ENCODE measurements at places on chromosomes 2 and 18.
A peak's percentile ranks its signal among the peaks of the same experiment; 100 is the strongest.

- DNase-seq: no peak
Measured at GRCh38 chr2:174699993-174700766, 64.1 kb downstream of the CHRNA1 start.

GRCh38 chr2:26169681-26170414 is 3.0 kb upstream of the GAREM2 start:
- no peak for DNase-seq

GRCh38 chr18:74430806-74431571 is 26.1 kb downstream of the DIPK1C start:
- no peak for DNase-seq

DNA sequence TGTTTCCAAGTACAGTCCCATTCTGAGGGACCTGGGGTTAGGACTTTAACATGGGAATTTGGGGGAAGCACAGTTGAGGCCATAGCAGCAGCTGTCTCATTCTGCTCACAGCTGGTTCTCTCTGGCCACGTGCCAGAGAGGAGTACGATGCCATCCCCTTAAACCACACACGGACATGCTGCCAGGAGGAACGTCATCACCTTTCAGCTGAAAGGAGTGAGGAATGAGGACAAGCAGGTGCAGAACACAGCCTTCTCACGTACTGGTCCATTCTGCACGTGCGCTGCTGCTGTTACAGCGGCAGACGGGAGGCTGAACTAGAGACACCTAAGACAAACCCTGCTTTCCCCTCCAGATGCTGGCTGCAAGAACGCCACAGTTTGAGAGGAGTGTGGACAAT is 33.5 kb downstream of the ODC1 start:
- DNase-seq: no peak

DNA sequence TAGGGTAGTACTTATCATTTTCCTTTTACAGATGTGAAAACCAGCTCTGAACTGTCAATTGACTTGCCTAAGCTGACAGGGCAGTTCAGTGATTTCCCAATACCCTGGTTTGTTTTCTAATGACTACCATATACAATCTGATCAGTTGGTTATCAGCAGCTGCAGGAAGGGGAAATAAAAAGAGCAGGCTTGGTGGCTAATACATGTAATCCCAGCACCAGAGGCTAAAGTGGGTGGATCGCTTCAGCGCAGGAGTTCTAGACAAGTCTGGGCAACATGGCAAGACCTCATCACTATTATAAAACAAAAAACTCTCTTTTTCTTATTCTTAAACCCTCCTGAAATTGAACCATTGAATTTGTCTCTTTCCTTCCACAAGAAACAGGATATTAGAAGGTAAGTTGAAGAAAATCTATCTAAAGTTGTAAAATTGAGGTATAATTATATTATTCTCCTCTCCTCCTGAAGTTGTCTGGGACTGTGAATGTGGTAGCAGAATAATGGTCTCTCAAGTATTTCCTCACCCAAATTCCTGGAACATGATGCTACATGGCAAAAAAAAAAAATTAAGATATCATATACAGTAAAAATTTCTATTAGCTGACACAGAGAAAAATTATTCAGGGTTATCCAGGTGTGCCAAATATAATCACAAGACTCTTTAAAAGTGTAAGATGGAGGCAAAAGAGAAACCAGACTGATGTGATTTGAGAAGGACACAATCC is 1441.6 kb downstream of the SUCLG1 start:
- DNase-seq: no peak

DNA sequence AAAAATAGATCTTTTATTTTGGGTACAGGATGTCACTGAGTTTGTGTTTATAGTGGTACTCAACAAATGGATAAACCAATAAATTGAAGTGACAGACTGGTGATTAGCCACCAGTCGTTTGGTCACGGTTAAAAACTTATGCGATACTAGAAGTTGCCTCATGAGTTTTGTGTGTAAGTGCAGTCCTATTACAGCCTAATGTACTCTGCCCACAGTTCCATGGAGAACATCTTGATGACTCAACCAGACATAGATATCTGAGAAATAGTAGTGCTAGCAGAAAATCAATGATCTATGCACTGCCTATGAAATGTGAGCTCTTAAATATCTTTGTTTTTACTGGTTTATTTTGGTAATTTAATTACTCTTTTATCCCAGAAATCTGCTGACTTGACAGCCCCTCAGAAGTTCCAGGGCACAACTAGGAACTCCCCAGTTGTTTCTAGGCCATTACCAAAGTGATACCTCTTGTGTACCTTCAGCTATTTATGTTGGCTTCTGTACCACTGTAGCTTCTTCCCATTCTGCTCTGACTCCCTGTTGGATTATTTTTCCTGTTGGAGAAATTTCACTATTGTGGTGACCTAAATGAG is 209.1 kb upstream of the KCNJ3 start:
- no peak for DNase-seq

GRCh38 chr2:44753552-44754285 is 187.8 kb upstream of the SIX3 start:
- peak; percentile 6 for DNase-seq

DNA sequence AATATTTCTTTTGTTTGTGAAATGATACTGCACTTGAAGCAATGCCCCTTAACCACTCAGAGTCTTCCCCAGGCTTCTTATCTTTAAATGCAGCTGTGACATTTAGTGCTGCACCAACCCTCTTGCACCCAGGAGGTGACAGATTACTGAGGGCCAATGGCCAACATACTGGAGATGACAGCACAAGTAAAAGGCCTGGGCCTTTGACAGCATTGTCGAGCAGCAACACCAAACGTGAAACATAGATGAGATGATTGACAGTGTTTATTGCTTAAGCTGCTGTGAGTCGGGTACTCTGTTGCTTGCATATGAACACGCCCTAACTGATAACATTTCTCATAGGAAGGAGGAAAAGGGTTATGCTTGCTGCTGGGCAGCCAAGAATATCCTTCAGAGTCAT is 80.3 kb downstream of the THNSL2 start:
- no peak for DNase-seq

GRCh38 chr2:52454962-52455361 is 1312.6 kb upstream of the CHAC2 start:
- no peak for DNase-seq

DNA sequence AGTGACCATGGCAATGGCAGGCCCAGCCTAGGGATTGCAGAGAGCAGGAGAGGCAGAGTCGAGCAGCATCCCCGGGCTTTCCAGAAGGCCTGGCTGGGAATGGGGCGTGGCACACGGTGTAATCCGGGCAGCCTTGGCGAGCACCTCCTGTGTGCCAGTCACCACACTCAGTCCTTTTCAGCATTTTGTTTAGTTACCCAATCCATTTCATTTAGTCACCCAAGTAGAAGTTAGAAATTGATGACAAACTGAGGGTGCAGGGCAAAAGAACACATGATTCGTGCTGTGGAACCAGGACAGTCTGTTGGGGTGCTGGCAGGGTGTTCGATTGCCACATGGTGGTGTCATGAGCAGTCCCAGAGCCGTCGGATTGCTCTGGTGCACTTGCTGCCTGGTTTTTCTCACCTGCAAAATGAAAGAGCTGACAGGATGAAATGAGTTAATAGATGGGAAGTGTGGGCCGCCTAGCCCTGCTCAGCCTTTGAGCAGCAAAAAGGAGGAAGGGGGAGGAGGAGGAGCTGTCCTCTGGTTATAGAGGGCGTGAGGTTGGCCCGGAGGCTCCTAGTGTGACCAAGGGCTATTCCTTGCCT is 299.4 kb downstream of the AGAP1 start:
- DNase-seq: no peak

- no peak for DNase-seq
Measured at GRCh38 chr2:56177420-56178220, 6.2 kb upstream of the CCDC85A start.

DNA sequence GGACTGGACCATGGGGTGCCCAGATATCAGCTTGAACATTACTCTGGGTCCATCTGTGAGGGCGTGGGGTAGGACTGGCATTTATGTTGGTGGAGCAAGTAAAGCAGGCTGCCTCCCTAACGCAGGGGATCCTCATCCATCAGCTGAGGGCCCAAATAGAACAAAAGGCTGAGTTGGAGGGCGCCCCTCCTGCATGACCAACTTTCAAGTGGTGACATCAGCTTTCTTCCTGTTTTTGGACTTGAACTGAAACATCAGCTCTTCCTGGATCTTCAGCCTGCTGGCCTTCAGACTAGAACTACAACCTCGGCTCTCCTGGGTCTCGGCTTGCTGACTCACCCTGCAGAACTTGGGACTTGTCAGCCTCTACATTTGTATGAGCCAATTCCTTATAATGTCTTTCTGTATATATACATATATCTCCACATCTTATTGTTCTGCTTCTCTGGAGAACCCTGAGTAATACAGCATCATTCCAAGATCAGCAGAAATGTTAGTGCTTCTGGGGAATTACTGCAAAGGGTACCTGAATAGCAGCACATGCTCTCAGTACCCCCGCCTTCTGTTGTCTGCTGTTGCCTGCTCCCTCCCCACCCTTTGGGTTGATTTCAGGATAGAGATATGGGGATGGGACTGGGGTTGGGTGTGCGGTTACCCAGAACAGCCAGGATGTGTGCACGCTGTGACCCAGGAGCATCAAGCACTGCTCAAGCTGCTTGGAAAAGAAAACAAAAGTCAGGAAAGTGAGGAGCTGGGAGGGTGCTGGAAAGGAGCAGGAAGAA is 20.0 kb downstream of the TMEM127 start:
- no peak for DNase-seq

DNA sequence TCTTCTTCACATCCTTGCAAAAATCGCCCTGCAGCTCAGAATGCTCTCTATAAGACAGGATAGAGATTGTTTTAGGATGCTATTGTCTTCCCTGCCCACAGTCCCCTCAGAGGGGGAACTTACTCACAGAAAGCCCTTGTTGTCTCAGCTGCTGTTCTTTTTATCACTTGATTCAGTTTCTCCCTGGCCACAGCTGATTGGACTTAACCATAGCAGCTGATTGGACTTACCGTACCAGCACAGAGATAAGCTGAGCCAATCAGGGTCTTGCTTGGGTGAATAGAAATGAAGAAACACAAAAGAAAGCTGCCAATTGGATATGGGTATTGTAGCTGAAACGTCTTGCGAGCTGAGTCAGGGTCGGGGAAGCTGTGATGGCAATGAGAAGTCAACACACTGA is 194.2 kb upstream of the MEX3C start:
- no peak for DNase-seq

GRCh38 chr18:74803769-74804168 is 206.1 kb downstream of the ZNF407 start:
- no peak for DNase-seq

GRCh38 chr2:174184504-174184903 is 63.8 kb downstream of the OLA1 start:
- DNase-seq: no peak

- no peak for DNase-seq
Measured at GRCh38 chr2:164545484-164545883, 75.8 kb downstream of the GRB14 start.

GRCh38 chr2:111665551-111666116 is 218.4 kb downstream of the ANAPC1 start:
- DNase-seq: no peak

GRCh38 chr2:222490131-222490530 is 65.8 kb downstream of the SGPP2 start:
- DNase-seq: no peak

GRCh38 chr2:31511376-31511775 is 69.4 kb downstream of the SRD5A2 start:
- no peak for DNase-seq

DNA sequence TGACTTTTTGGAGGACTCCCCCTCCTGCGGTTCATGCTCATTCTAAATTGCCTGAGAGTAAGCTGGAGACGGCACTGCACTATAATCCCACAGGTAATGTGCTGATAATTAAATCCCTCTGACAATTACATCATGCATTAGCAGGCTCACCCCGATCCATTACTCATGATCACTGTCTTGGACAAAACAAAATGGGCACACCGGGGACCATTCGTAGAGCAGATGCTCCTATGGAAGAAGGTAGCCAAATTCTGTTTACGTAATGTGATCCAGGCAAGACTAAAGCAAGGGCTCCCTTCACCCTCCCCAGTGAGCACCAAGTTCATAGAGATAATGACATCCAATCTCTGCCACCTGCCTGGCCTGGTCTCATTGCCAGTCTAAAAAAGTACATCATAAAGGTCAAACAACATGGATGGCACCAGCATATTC is 657.1 kb upstream of the SOX11 start:
- DNase-seq: no peak

DNA sequence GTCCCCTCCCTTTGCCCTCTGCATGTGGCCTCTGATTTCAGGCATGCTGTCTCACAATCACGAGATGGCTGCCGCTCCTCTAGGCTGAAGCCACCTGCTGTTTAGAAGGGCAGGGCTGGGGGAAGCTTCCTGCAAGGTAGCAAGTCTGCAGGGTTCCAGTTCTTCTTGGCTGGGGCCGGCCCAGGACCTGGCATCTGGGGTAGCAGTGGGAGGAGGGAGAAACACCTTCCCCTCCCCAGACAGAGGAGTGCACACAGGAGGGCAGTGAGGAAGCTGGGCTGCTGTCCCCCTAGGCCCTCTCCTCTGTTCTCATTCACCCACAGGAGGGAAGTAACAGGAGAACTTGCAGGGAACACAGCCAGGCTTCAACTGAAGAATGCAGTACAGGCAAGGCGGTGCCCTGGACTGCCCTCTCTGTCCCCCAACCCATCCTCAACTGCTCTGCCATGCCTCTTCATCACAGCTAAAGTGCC is 345.9 kb upstream of the HS6ST1 start:
- DNase-seq: no peak

GRCh38 chr2:135175177-135175576 is 123.1 kb downstream of the RAB3GAP1 start:
- no peak for DNase-seq

GRCh38 chr2:189411860-189412259 is 29.4 kb upstream of the WDR75 start:
- no peak for DNase-seq

GRCh38 chr2:186748354-186748753 is 54.5 kb downstream of the FAM171B start:
- DNase-seq: no peak

- no peak for DNase-seq
Measured at GRCh38 chr2:29917781-29918180, 3.6 kb downstream of the ALK start.

GRCh38 chr2:146734042-146734820 is 1110.6 kb upstream of the ACVR2A start:
- no peak for DNase-seq

DNA sequence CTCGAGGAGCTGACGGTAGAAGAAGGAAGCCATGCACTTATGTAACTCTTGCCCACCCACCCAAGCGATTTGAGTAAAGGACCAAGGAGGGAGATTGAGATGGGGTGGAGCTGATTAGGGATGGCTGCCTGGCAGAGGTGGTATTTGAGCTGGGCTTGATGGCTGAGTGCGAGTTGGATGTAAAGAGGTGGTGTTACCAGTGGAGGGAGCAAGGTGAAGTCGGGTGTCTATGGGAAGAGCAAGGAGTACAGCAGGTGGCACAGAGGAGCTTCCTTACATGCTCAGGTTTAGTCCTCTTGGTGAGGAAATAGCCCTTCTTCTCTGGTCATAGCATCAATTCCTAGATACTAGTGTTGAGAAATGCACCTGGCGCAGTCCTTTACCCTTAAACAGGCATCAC is 294.2 kb upstream of the SKOR2 start:
- no peak for DNase-seq

Measured in activated T-cell treated with anti-CD3 and anti-CD28 coated beads for 48 hours (primary cell).